Osteoblast (primary cell): ENCODE measurements at places on chromosomes 13 and 19. TPM values are rescaled to one million over a fixed set of nuclear protein-coding genes. Genes with fewer than 3 reads are reported as not detected.

DNA sequence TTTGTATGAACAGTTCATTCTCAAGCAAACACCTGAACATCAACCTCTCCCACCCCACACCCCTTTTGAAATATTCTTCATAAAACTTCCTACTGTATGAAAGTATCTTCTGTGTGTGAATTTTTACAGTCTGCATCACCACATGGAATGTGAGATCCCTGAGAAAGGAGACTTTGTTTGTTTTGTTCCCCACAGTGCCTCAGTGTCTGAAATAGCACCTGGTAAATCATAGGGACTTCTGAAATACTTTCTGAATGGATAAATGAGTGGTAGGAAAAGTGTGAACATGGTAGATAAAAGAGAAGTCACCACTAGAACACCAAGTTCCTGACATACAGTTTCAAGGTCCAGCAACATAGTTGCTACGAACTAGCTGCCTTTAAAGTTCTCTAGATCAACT is 1071.2 kb downstream of the EFNB2 start:
- DNase-seq, result no peak

DNA sequence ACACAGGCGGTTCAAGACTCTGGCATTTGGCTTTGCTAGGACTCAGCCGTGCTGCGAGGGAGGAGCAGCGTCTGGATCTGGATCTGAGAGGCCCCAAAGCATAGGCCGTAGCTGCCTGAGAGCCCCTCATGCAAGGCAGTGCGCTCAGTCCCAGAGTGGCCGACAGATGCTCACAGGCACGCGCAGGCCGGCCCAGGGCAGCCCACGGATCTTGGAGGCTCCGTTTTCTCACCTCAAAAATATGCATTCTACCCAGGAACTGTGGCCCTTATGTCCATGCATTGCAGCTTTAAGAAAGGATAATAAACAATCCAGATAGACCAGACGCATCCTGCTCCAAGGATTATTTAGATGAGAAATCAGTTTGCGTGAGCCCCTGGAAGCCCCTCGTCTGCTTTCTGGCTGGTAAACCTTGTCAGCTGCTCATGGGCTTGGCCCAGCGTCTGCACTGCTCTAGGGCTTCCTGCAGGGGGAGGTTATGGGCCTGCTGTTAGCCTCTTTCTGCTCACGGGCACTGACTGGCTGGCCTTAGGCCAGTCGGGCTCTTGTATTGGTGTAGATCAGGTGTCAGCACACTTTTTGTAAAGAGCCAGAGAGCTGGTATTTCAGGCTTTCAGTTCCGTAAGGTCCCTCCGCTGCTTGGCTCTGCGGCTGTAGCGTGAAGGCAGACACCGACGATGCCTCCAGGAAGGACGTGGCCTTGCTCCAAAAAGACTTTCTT is 24.2 kb downstream of the TEX29 start:
- DNase-seq, result no peak

Gene MBD3L3
- not detected in 2 replicates for total RNA-seq

- DNase-seq, result no peak
Measured at GRCh38 chr19:4559569-4559968, at the start of gene SEMA6B. SEMA6B (minus strand) TSS chr19:4559684; CDS start chr19:4558457, 1,227 bp downstream.

Gene KLK8
- total RNA-seq, result not detected in 2 replicates

Gene GADD45B
- 41.8 and 46.3 TPM in 2 replicates for total RNA-seq

DNA sequence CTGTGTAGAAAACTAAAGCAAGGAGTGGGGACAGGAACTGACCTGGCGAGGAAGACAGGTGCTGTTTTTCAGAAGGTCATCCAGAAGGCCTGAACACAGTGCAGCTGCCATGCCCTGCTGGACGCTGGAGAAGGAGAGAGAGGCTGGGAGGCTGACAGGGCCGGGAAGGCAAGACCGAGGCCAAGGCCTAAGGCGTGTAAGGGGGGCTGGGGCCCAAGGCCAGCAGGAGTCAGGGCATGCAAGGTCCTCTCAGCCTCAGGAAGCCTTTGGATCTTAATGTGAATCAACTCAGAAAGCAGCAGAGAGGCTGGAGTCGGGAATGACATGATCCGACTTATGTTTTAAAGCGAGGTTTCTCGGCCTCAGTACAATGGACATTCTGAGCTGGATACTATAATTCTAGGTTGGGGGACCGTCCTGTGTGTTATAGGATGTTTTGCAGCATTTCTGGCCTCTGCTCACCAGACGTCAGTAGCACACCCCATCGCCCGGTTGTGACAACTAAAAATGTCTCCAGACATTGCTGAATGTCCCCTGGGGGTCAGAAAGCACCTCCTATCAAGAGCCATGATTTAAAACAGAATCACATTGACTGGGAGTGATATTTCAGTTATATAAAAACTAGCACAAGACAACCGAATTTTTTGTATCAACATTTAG is 530.4 kb downstream of the MYO16 start:
- no peak for DNase-seq

- DNase-seq, result peak; percentile 86
Measured at GRCh38 chr13:43303033-43303729, 279.8 kb downstream of the DNAJC15 start.
